NCI-H524 (cell line): ENCODE measurements at places on chromosomes 16 and 17.

DNA sequence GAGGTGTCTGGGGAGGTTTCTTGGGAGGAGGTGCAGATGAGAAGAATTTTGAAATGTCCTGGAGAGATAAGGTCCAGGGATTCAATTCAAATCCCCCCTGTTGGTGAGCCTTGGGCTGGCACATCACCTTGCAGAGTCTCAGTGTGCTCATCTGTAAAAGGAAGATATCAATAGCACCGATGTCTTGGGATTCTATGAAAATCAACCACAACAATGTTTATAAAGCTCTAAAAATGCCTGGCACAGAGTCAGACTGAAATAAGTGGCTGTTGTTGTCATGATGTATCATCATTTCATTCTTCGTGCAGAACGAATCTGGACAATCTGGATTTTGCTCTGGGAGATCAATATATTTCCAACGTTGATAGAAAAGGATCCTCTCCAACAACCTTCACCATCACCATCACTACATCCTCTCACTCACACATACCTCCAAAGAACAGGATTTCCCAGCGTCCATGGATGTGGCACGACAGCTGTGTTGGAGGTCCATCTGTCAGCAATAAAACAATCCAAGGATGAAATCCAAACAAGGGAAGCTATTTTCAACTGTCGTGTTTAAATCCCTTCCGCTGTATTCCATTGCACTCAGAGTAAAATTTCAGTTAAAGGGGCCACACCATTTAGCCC lies 393.7 kb upstream of the DYNLRB2 start:
- DNase-seq, result peak; percentile 84

DNA sequence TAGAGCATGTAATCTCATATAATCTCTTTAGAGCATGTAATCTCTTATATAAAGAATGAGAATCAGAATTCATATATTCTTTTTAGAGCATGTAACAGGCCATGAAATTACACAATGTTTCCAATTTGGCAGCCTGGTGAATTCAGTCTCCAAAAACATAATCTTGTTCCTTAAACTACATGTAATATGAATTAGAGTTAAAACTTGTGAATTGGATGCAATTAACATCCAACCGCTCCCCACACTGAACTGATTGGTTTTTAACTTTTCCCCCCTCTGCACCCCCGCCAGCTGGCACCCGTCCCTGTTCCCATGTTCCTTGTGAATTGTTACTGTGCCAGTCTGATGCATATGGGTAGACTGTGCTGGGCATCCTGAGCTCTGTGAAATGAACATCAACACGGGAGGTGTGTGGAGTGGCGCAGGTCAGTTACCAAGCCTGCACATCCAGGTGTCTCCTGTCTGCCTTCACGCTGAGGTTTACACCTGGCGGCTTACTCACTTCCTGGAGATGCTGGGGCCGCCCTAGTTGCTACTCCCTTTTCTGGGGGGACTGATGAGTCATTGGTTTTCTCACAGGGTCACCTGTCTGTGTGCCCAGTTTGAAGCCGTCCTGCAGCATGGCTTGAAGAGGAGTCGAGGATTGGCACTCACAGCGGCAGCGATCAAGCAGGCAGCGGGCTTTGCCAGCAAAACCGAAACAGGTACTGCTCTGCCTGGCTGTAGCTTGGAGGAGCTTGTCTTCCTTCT lies 50.4 kb downstream of the SNX29 start:
- no peak for DNase-seq

- DNase-seq, result no peak
These were observed 43.2 kb upstream of the CCL1 start for GRCh38 chr17:34406226-34406625.

DNA sequence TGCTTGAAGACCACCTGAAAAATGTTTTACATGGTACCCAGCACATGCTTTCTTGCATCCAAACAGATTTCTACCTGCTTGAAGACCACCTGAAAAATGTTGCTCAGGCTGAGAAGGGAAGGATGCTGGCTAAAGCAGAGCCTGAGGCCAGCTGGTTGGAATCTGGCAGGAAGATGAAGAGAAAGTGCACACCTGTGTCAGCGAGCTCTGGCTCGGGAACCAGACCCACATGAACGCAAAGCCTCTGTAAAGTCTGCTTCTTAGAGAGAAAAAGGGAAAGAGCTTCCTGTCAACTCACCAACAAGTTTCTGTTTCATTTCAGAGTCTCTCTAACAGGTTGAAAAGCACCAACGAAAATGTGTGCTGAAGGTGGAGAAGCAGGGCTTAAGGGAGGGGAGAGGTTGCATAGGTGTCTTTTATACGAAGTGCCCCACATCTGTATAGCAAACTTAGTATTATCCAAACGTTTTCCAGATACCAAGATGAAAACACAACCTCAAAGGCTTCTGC lies 226.0 kb downstream of the TOX3 start:
- no peak for DNase-seq

DNA sequence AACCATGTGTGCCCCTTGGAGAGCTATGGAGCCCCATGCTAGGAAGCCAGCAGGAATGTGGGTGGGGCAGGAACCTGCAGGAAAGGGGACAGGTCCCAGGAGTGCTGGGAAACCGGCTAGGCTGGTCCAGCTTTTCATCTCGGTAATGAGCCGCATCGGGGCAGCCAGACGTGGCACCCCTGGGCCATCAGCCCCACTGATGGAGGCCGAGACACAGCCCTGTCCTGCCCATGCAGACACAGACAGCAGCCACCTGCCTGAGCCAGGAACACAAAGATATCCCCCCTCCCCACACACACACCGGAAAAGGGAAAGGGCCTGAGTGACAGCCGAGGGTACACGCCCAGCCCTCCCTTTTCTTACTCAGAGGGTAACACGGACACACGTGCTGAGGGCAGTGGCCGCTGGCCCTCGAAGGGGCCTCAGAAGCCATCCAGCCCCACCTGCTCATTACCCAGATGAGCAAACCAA lies 18.1 kb downstream of the PPL start:
- no peak for DNase-seq

GRCh38 chr16:9199751-9200150 lies 108.3 kb downstream of the HAPSTR1 start:
- DNase-seq, result no peak

DNA sequence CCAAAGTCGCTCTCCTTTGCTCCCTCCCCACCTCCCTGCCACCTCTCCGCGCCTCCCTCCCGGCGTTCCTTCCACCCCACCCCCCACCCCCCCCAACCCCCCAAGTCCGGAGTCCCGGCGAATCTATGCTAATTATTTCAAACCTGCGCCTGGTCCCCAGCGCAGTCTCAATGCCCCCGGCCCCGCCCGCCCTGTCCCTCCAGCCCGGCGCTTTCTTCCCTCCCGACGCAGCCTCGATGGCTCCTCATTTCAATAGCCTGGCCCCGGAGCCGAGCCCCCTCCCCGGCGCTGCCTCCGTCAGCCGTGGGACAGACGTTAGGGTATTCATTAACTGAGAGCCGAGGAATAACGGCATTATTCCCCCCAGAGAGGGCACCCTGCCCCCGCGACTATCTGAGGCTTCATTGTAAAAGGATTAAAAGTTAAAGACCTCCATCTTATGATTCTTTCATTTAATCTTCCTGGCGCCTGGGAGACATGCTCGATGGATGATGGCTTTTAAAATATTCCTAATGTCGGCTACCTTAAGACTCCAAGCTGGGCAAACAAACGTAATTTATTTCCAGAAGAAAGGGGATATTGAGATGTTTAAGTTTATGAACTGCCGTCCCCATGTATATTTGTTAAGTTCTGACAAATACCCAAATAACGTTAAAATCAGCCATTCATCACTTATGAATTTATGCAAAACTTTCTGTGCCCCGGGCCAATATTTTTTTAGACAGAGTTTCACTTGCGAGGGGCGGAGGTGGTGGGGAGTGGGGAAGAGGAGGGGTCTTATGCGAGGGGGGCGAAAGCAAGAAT lies 3.4 kb downstream of the NOG start:
- DNase-seq, result peak; percentile 71

DNA sequence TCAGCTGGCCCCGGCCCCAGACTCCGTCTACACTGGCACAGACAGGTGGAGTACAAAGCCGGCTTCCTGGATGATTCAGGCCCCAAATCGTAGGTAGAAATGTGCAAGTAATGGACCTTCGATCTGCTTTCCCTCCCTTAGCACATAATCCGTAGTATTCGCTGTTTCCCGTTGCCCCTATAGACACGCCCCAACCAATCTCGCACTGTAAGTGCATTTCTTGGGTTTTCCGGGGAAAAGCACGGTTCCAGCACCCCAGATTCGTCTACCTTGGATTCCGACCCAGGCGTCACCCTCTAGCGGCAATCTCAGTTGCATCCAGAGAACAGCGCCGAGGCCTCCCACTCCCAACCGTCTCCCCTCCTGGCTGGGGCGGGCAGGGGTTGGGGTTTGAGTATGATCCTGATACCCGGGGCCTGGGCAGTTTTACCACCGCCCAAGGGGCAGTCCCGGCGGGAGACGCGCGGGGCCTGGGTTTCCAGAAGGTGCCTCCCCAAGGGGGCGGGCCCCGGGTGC lies 12.1 kb upstream of the FOXF1 start:
- DNase-seq, result no peak

DNA sequence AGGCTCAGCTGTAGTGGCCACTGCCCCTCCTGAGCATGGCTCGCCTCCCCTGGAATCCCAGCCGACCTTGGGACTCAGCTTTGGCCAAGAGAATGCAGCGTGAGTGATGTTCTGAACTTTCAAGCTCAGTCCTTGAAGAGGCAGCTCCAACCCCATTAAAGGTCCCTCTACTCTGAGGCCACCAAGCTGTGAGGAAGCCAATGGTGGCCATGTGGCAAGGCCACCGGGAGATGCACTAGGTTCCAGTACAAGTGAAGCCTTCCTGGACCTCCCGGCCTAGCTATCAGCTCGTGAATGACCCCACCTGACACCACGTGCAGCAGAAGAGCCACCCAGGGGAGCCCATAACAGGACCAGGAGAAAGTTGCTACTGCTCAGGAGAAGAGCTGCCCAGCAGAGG lies 81.7 kb upstream of the GNG13 start:
- no peak for DNase-seq

DNA sequence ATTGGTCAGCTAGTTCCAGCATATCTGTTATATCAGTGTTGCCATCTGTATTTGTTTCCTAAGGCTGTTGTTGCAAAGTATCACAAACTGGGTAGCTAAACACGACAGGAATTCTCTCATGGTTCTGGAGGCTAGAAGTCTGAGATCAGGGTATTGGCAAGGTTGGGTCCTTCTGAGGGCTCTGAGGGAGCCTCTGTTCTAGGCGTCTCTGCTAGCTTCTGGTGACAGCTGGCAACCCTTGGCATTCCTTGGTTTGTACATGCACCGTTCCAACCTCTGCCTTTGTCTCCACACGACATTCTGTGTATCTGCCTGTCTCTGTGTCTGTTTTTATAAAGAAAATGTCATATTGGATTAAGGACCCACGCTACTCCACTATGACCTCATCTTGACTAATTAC lies 219.9 kb upstream of the NLRP1 start:
- DNase-seq, result no peak

- DNase-seq, result no peak
These were observed 38.3 kb downstream of the PRKCA start for GRCh38 chr17:66340720-66341119.

- no peak for DNase-seq
These were observed 172.6 kb downstream of the CCT6B start for GRCh38 chr17:34788696-34789095.

- peak; percentile 78 for DNase-seq
These were observed 11.1 kb downstream of the TSPOAP1 start for GRCh38 chr17:58317421-58318064.

GRCh38 chr16:66459878-66460277 lies 32.8 kb downstream of the BEAN1 start:
- DNase-seq, result no peak

GRCh38 chr17:40501499-40501911 lies at the start of gene TNS4:
TNS4 (minus strand) TSS chr17:40501623; CDS start chr17:40496425, 5,198 bp downstream.
- no peak for DNase-seq
